ENCODE measurements at places on chromosomes 7 and 10.
A peak's percentile ranks its signal among the peaks of the same experiment; 100 is the strongest.

DNA sequence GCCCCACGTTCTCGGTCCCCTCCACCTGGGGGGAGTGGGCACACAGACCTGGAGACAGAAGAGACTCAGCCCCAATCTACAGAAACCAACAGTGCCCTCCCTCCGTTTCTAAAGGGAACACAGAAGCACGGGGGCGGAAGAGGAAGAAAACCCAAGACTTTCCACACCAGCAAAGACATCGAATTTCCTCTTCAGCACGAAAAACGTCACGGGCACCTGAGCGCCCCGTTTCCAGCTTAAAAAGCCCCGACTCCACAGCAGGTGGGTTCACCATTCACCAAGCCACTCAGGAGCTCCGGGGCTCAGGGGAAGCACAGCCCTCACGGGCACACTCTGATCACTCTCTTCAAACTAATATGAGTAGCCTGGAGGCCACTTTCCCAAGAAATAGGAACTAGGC lies 19.6 kb downstream of the NUDT1 start:
- peak; percentile 81 for DNase-seq

- no peak for DNase-seq
These were observed 10.7 kb downstream of the NODAL start for GRCh38 chr10:70430493-70431445.

DNA sequence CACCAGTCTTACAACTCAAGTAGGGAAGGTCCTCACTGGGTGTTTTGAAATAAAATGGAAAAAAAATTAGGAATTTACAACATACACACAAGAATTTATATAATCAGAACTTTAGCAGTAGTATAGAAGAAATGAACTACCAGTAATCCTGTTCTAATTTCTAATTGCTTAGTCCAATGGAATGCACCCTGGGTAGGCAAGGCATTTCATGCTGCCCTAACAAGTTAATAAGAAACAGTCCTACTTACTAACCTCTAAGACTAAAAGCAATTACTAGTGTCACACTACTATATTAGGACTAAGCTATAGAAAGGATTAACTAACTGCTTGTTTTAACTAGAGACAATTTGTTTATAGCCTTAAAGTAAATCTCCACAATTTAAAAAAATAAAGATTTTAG lies 158.1 kb downstream of the BTAF1 start:
- DNase-seq: no peak

DNA sequence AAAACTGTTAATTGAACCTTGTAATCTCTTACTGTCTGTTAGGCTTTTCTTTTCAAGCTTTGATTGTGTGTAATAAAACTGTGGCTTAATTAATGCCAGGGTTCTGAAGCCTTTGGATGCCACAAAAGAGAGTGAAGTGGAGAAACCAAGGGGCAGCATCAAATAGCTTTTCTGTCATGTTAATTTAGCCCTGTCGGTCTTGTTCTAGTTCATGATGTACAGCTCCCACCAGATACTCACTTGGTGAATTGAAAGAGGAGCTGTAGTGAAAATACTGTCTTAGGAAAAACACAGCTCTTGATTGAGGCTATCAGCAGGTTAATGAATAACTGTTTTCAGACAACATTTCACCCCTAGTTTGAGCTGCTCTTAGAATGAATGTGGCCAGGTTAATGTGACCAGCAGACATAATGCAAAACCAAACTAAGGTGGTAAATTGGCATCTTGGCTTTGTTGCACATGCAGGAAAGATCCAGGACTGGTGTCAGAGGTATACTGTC lies 94.2 kb downstream of the POLL start:
- DNase-seq: no peak

DNA sequence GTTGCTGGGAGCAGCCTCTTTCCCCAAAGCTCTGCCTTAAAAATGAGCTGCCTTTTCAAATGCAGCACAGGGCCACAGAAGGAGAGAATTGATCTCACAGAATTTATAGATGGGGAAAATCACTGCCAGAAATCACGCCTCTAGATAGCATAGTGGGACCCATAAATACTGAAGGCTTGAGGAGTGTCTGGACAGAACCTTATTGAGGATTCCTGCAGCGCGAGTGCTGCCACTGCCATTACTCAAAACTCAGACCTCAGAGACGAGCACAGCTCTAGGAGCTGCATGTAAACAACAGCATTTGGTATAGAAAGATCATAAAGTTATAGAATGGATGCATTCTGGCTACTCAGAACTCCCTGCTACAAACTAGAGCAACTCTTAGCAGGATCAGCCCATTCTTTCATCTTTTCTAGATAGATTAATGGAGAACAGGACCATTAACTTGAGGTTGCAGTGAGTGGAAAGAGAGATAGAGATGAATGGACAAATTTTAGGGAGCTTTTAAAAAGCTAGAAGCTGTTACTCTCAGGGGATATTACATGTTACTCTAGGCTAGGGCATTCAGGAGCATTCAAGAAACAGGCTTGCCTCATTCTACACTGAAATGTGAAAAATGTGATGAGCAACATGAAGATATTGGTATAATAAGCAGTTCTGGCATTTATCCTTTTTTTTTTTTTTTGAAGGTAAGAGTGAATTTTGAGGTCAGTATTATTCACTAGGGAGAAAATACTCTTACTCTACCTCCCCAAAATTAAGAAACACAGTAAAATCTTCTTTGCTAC lies 267.2 kb upstream of the SLC26A5 start:
- DNase-seq: no peak

Measured in posterior cingulate gyrus (tissue), 11 donors.